Stimulated activated CD4-positive, alpha-beta T cell treated with anti-CD3 and anti-CD28 coated beads, TNF-alpha, amount 100 ng/mL, for 1 hour (primary cell): ENCODE measurements at places on chromosomes 2 and 18.

DNA sequence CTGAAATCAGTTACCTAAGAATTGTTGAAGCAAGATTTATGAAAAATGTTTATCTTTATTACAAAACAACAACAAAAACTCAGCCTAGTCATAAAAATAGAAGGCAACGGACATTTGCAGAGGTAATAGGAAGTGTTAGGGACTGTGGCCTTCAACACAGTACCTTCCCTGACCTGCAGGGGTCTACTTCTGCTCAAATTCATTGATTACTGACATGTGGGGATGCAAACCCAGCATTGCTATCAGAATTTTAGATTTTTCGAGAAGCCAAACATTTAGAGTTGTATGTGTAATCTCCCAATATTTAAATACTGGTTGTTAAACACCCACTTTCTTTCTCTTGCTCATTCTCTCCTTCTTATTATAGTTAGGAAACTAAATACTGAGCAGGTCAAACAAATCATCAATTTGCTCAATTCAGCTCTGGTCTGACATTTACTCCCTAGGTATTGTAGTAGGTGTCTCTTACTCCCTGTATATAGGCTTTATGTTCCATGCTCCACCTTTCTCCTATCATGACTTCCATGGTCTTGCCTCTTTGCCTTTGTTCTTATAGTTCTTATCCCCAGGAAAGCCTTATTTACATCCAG lies 198.5 kb downstream of the UBE2E3 start:
- no peak for DNase-seq

GRCh38 chr2:109339519-109339966 lies 210.5 kb downstream of the SH3RF3 start:
- DNase-seq, result no peak

- DNase-seq, result no peak
These were observed 1.1 kb upstream of the TMEFF2 start for GRCh38 chr2:192195548-192196418.

DNA sequence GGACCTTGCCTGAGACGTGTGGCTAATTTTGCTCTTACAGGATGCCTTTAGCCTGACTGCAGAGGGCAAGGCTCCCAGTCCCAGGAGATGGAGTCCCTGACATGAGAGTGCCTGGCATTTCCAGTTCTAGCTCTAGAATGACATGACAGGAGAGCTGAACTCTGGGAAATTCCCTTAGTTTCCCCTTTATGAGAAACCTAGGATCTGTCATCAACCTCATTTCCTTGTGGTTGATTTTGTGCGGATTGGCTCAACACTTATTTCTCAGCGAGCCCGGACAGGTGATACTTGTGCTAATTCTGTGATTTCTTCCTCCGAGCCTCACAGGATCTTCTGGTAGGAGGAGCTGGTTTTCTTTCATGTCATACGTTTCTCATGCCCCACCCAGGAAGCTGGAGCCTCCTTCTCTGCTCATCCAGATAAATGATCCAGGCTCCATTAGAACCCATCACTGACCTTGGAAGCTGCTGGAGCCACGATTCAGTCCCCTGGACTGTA lies at the start of gene IL36G:
IL36G (plus strand) TSS at position 448 of the 498 bp plus-strand sequence. CDS start 633 bp downstream, outside the sequence.
- DNase-seq, result no peak
